ENCODE measurements at places on chromosomes 2 and 18.
A peak's percentile ranks its signal among the peaks of the same experiment; 100 is the strongest.

DNA sequence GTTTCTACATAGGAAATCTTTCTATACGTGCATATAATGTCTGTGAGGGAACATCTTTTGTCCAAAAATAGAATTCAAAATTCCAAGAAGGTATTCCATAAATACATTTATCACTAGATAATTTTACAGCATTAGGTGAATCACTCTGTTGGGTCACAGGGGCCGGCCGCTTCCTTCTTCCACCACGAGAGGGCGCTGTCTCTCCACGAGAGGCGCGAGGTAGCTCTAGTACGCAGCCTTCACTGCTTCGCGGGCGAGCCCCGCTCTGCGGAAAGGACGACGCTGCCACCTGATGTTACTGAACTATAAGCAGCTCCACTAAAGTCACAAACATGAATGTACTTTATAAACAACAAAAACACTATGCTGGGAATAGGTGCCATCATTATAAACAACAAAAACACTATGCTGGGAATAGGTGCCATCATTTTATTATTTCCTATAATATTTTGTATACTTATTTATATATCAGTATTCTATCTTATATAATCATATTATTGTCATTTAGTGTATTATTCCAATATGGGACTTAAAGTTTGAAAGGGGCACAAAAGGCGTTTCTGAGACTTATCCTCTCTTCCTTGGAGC lies 69.4 kb upstream of the REV1 start:
- DNase-seq, result peak; percentile 89

DNA sequence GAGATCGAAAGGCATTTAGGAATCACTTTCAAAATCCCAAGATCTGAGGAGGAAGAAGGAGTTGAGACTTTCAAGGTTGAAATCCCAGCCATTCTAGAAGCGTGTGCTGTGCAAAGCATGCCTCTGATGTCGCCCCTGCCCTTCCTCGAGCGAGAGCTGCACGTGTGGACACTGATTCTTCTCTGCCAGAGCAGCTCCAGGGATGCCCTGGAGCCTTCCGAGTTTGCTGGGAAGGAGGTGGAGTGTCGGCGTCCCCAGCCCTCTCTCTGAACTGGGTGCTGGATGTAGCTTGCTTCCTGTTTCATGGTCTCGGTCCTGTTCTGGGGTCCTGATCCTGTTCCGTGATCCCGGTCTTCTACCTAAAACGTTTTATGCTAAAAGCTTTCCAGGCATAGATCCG lies 76.1 kb downstream of the TWIST2 start:
- DNase-seq, result no peak

DNA sequence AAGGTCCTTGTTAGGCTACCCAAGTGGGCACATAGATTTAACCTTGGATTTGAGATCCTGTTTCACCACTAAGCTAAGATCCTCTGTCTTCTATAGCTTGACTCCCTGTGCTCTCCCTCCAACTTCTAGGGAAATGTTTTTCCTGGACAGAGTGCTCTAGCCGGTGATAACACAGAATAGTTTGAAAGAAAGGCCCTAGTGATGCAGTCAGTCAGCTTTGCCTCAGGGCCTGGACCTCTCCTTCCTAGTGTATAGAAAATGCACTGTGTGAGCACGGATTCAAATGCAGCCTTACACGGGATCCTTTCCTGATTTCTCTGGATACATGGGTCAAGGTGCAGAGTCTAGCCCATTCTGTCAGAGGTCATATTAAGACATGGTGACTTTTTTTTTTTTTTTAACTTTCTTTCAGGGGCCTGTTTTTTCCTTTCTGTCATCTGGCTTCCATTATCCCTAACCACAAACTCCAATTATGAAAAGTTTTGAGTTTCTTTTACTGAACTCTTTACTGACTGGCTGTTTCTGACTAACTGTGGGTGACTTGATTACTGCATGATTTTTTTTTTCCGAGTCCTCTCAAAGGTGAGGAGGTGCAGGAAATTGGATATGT lies 122.6 kb downstream of the LRP1B start:
- no peak for DNase-seq

DNA sequence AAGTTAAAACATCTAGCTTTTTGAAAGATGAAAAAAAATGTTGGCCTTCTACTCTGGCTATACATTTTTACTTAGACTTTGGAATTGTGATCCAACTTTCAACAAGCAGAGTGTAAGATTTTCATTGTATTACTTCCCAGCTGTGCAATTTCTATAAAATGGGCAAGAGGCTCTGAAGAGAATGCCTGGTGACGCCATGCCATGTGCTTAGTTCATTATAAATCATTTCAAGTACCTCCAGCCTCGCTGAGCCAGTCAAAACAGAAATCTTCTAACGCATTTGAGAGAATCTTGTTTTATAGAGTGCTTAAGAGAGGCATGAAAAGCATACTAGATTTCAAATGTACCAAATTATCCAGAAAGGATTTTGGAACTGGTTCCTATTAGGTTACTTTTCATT lies 10.1 kb upstream of the STK17B start:
- no peak for DNase-seq

DNA sequence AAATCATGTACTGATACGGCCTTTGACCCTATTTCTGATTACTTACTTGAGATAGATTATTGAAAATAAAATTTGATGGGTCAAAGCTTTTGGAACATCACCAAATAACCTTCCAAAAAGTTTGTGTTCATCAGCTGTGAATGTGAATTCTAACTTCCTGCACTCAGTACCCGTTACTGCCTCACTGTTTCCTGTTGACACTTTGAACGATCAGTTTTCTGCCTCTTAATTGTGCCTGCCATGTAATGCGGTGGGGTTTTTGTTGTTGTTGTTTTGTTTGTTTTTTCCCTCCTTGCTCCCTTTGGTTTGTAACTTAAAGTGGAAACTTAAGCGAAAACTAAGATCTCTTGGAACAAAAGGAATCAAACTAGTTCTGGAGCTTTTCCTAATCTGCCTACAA lies 18.9 kb downstream of the ATG16L1 start:
- DNase-seq, result no peak

- no peak for DNase-seq
Observed at GRCh38 chr2:149375801-149376361, 45.5 kb downstream of the LYPD6 start.

- no peak for DNase-seq
Observed at GRCh38 chr2:99573634-99574251, 83.9 kb upstream of the REV1 start.

- no peak for DNase-seq
Observed at GRCh38 chr2:187964746-187965145, 326.9 kb upstream of the GULP1 start.

- DNase-seq, result peak; percentile 34
Observed at GRCh38 chr2:234368861-234369261, 128.0 kb downstream of the ARL4C start.

DNA sequence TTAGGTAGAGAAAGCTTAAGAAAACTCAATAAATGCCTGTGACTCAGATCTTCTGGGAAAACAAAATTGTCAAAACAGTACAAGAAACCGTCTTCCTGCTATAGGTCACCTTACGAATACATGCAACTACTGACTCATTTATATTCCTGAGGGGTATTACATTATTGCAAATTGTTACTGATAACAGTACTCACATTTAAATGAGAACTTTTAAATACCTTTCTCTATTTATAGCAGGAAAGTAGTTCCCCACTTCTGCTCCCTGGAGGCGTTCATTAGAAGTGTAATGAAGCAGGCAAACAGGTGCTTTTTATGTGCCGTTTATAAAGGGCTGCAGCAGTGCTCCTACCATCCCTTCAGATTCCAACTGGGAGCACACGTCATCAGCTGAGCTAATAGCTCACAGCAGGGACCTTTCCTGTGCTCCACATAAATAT lies 65.1 kb upstream of the RPRM start:
- no peak for DNase-seq

DNA sequence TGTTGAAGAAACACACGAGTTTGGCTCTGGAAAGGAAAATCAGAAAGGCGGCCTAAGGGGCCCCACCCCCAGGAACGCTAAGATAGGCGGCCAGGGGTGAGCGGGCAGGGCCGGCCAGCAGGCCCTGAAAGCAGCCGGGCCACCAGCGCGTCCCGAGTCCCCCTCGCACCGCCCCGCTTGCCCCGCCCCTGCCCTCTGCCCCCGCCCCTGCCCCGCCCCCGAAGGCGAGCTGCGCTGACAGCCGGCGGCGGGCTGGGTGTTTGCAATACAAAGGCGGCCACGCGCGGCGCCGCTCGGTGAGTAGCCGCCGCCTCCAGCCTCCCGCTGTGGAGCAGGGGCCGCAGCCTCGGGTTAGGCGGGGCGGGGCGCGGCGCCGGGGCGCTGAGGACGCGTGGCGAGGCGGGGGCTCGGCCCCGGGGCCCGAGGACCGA lies at the start of gene LPIN1:
LPIN1 (plus strand) TSS at position 257 of the 431 bp plus-strand sequence. CDS start 18,910 bp downstream, outside the sequence.
- DNase-seq, result peak; percentile 79

- no peak for DNase-seq
Observed at GRCh38 chr2:34204560-34204959, 605.5 kb upstream of the FAM98A start.

DNA sequence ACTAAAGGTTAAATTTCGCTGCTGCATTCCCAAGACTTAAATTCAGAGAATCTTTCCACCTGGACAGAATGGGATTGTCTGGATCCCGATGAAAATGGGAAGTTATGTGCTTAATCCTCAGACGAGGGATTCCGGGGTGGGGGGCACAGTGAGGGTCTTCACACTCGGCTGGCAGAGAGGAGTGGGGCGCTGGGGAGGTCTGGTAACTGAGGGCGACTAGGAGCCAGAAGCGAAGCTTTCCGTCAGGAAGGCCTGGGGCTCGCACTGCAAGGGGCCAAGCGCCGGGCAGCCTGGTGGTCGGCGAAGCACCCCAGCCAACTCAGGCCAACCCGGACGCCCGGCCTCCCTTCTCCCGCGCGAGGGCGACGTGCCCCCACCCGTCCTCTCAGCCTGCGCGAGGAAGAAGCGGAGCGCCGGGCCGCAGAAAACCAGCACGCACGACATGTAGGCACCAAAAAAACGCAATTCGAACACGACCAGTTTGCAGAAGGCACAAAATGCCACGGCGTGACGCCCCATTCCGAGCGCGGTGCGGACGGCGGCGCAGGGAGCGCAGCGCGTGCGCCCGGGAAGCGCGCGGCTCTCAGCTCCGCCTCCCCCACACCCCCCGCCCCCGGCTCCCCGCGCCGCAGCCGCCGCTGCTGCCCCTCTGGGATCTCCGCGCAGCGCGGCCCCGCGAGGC lies 188.1 kb downstream of the ZEB2 start:
- no peak for DNase-seq

DNA sequence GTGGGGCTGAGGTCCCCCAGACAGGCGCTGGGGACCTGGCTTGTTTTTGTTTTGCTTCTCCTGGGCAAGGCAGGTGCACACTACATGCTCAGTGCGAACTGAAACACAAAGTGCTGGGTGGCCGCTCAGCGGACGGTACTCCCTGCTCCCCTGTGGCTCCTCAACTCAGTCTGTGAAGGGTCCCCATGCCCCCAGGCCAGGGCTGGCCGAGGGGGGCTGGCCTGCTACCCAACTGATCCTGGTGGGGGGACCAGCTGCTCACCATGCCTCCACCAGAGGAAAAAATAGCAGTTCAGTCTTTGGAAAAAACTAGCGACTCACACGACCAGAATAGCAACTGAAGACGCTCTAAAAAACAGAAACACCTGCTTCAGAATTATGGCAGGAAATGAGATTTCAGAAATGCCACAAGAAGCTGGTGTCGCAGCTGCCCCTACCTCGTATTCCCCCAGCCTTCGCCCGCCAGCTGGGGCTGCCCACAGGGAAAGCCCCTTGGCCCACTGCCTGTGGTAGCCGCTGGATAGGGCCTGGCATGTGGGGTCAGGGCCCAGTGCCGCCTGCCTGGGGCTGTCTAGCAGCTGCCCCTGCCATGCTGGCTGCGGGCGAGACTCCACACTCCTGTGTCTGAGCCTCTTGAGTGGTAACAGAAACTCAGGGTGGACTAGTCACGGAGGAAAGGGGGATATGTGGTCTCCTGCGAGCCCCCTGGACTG lies 43.7 kb downstream of the MEX3C start:
- peak; percentile 4 for DNase-seq

DNA sequence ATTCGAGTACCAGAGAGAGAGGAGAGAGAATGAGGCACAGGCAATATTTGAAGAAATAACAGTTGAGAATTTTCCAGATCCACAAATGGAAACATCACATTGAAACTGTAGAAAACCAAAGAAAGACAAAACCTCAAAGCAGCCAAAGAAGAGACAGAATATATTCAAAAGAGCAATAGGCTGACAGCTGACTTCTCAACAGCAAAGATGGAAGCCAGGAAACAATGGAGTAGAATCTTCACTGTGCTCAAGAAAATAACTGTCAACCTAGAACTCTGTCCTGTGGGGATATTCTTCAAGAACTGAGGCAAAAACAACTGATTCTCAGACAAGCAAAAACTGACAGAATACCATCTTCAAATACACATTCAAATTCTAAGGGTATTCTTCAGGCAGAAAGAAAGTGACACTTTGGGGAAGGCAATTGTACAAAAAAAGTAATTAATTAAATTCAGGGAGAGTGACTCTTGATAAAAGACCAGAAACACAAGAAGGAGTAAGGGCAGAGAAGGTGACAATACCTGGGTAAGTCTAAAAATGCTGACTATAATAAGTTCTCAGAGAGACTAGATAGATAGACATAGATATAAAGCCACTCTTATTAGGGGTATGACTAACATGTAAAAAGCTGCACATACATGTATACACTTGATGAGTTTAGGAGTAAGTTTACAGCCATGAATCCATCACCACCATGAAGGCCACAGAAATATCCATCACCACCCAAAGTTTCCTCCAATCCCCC lies 25.6 kb downstream of the ANKMY1 start:
- no peak for DNase-seq

- DNase-seq, result no peak
Observed at GRCh38 chr2:10935953-10936942, 24.5 kb downstream of the KCNF1 start.

- no peak for DNase-seq
Observed at GRCh38 chr2:220143336-220143735, 515.9 kb downstream of the SLC4A3 start.

DNA sequence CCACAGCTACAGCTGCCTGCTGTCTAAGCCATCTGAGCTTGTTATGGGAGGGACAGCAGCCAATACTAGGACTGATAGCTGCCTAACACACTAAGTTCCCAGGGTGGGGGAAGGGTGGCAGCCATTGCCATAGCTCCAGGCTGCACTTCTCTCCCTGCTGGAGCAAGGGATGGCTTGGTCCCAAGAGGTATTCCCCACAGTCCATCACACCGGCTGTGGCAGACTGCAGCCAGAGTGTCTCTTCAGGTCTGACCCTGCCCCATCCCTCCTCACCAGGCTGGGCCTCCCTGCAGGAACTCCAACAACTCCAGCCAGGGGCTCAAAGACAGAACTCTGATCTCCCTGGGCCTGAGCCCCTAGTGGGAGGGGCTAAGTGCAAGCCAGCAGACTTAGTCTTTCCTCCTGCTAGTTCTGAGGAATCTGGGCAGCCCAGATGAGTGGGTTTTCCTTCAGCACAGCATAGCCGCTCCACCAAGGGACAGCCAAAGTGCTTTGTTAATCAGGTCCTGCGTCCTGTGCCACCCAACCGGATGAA lies 632.1 kb downstream of the SOCS6 start:
- DNase-seq, result no peak

GRCh38 chr2:168105127-168105683 lies 142.2 kb downstream of the STK39 start:
- no peak for DNase-seq
